ENCODE measurements at places on chromosomes 6 and 20.
A peak's percentile ranks its signal among the peaks of the same experiment; 100 is the strongest.

GRCh38 chr6:28274888-28275287 lies 6.5 kb upstream of the PGBD1 start:
- H3K36me3 ChIP-seq, result peaks cover 4% of the 10 kb centered on the region
- H3K4me1 ChIP-seq, result no peaks in the 10 kb centered on the region
- no peaks in the 10 kb centered on the region for H3K27me3 ChIP-seq
- no peak overlapping the region for H3K27ac ChIP-seq
- DNase-seq, result no peak
- no peak overlapping the region for H3K4me3 ChIP-seq

- H3K27ac ChIP-seq, result no peak overlapping the region
- no peak for DNase-seq
- no peaks in the 10 kb centered on the region for H3K27me3 ChIP-seq
- no peaks in the 10 kb centered on the region for H3K36me3 ChIP-seq
- no peaks in the 10 kb centered on the region for H3K4me1 ChIP-seq
Observed at GRCh38 chr20:43833511-43834395, 80.9 kb upstream of the TOX2 start.

- no peak for DNase-seq
- no peaks in the 10 kb centered on the region for H3K27me3 ChIP-seq
- no peaks in the 10 kb centered on the region for H3K36me3 ChIP-seq
- H3K27ac ChIP-seq, result no peak overlapping the region
Observed at GRCh38 chr6:15551262-15551661, 111.6 kb downstream of the DTNBP1 start.

DNA sequence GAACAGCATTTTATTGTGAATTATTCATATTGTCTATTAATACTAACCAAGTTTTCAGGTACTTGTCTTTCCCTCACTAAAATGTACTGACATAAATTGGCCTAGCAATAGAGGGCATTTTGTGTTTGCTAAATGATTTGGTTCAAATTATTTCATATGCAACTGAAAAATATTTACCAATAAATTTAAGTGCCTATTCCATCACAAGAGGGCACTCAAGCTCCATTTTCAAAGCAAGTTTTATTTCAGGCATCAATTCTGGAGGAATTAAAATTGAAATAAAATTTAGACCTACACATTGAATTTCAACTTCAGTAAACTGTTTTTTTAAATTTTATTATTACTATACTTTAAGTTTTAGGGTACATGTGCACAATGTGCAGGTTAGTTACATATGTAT lies 114.3 kb upstream of the SYNCRIP start:
- H3K36me3 ChIP-seq, result no peaks in the 10 kb centered on the region
- DNase-seq, result peak; percentile 21
- no peaks in the 10 kb centered on the region for H3K27me3 ChIP-seq
- H3K4me1 ChIP-seq, result no peaks in the 10 kb centered on the region
- H3K27ac ChIP-seq, result no peak overlapping the region

- no peak overlapping the region for H3K27ac ChIP-seq
- no peaks in the 10 kb centered on the region for H3K27me3 ChIP-seq
- DNase-seq, result peak; percentile 92
- no peak overlapping the region for H3K4me3 ChIP-seq
- no peaks in the 10 kb centered on the region for H3K36me3 ChIP-seq
Observed at GRCh38 chr20:10982692-10983091, 308.9 kb upstream of the JAG1 start.

GRCh38 chr6:117538615-117539014 lies 56.1 kb downstream of the DCBLD1 start:
- peaks cover 10% of the 10 kb centered on the region for H3K4me1 ChIP-seq
- H3K36me3 ChIP-seq, result no peaks in the 10 kb centered on the region
- H3K27me3 ChIP-seq, result no peaks in the 10 kb centered on the region
- H3K4me3 ChIP-seq, result no peak overlapping the region

DNA sequence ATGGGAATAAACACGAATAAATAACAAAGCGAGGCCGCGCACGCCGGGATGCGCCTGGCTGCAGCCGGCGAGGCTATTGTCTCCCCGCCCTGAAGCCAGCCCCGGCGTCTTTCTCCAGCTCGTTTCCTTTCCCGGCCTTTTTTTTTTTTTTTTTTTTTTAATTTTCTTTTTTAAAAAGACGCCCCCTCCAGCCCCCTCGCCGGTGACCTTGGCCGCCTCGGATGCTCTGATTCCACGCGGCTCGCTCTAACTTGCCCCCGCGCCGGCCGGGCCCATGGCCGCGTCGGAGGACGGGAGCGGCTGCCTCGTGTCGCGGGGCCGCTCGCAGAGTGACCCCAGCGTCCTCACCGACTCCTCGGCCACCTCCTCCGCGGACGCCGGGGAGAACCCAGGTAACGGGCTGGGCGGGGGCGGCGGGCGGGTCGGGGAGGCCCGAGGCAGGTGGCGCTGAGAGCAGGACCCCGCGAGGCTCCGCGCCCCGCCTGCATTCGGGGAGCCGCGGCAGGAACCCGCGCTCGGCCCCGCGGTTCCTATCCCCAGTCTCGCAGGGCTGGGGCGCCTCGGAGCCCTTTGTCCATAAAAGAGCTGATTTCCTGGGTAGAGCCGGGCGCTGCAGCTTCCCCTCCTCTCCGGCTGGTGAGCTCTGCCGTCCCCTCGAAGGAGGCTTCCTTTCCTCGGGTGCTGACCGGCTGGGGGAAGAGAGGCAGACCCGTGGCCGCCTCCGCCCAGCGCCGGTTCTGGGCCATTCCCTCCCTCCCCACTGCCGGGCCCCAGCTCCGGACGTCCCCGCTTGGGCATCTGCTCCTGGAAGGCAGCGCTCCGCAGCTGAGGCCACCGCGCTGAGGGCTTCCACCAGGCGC lies 631 bp downstream of the PHACTR3 start:
- DNase-seq, result peak; percentile 10
- peaks cover 20% of the 10 kb centered on the region for H3K27me3 ChIP-seq
- no peak overlapping the region for H3K4me3 ChIP-seq
- H3K36me3 ChIP-seq, result no peaks in the 10 kb centered on the region

GRCh38 chr20:1309439-1309847 lies 19.5 kb downstream of the SDCBP2 start:
- H3K36me3 ChIP-seq, result no peaks in the 10 kb centered on the region
- H3K4me3 ChIP-seq, result no peak overlapping the region
- DNase-seq, result peak; percentile 37
- no peaks in the 10 kb centered on the region for H3K4me1 ChIP-seq
- no peak overlapping the region for H3K27ac ChIP-seq
- H3K27me3 ChIP-seq, result no peaks in the 10 kb centered on the region

- peak; percentile 34 for DNase-seq
- H3K4me1 ChIP-seq, result no peaks in the 10 kb centered on the region
- H3K27me3 ChIP-seq, result no peaks in the 10 kb centered on the region
- H3K27ac ChIP-seq, result no peak overlapping the region
Observed at GRCh38 chr6:115909923-115910546, 150.7 kb downstream of the FRK start.

DNA sequence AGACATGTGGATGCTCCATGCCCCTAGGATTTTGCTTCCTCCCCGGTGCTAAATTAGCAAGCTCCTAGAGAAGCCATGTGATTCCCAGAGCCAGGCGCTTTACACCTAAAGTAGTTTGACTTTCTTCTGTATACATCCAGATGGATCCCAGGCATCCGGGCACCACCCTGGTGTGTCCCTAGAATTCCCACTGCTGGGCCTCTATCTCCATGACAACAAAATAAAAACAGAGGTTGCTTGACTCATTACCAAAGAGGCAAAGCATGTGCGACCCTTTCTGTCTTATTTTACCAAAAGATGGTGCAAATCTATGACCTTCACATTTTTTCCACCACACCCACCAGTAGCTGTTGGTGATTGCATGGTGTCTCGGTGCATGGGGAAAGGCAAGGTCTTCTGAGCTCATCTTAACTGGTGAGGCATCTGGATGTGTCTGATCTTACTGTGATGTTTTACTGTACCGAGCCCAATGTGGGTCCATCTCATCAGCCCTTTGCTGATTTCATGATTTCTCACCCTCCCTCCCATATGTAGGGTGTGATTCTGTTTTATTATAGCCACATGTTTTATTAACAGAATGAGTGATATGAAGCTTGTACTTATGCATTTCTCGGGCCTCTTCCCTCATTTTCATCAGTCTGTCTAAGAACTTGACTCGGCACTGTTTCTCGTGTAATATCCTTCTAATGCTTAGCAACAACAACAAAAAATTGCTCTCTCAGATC lies 27.4 kb upstream of the VAPB start:
- H3K4me3 ChIP-seq, result no peak overlapping the region
- H3K4me1 ChIP-seq, result no peaks in the 10 kb centered on the region
- H3K27ac ChIP-seq, result no peak overlapping the region
- no peaks in the 10 kb centered on the region for H3K36me3 ChIP-seq
- DNase-seq, result peak; percentile 35
- H3K27me3 ChIP-seq, result no peaks in the 10 kb centered on the region

GRCh38 chr6:148516617-148517016 lies 174.0 kb downstream of the SASH1 start:
- H3K4me1 ChIP-seq, result peaks cover 3% of the 10 kb centered on the region
- no peak for DNase-seq
- no peak overlapping the region for H3K4me3 ChIP-seq
- no peaks in the 10 kb centered on the region for H3K36me3 ChIP-seq

- peaks cover 4% of the 10 kb centered on the region for H3K4me1 ChIP-seq
- no peaks in the 10 kb centered on the region for H3K27me3 ChIP-seq
- H3K27ac ChIP-seq, result no peak overlapping the region
- no peak overlapping the region for H3K4me3 ChIP-seq
Observed at GRCh38 chr20:25309395-25310267, 61.7 kb downstream of the PYGB start.

GRCh38 chr20:51220293-51220706 lies 197.4 kb upstream of the KCNG1 start:
- H3K27ac ChIP-seq, result no peak overlapping the region
- H3K4me1 ChIP-seq, result peaks cover 19% of the 10 kb centered on the region
- H3K36me3 ChIP-seq, result no peaks in the 10 kb centered on the region

Measured in mesendoderm (in vitro differentiated cells).